ENCODE measurements at places on chromosomes 12 and 14.

DNA sequence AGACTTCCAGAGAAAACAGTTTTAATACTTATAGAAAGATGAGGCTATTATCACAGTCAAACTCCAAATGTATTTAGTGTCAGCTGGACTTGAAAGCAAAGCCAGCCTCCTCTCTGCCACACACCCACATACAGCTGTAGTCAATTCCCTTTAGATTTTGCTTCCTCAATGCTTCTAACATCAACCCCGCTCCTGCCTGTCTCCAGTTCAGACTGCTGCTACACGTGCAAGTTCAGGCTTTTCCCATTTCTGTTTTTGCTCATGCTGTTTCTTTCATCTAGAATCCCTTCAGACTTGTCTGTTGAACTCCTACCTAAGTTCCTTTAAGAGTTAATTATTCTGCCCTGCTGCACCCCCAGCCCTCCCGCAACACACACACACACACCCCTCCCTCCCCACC is 380.0 kb downstream of the KCNH5 start:
- no peak for DNase-seq

GRCh38 chr14:90756755-90757345 is 59.4 kb downstream of the TTC7B start:
- DNase-seq: no peak

- DNase-seq: no peak
Measured at GRCh38 chr14:92585981-92586937, 72.7 kb downstream of the RIN3 start.

- DNase-seq: no peak
Measured at GRCh38 chr12:48998497-48999353, 450 bp downstream of the DDN start.

DNA sequence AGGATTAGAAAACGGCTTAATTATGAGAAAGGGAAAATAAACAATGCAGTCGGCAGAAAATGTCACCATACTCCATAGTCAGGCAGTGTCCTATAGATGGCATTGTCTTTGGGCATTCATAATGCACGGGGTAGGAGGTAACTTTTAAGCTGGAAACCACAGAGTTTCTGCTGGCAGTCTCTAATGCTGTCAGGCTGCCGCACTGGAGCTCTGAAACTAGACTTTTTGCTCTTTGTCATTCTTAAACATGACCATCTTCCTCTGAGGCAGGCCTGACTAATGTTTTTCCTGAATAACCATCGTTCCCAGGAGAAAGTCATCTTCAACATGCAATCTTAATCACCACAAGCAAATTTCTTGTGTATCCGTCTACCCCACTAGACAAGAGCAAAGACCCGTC is 108.8 kb downstream of the ETNK1 start:
- DNase-seq: no peak

GRCh38 chr14:70641548-70642302 is at the start of gene TTC9:
Gene TTC9, plus strand, starts transcription at chr14:70641916. Its CDS starts 214 bp downstream, at chr14:70642130.
- DNase-seq: peak; percentile 26

GRCh38 chr14:50038398-50039119 is 77.8 kb downstream of the VCPKMT start:
- no peak for DNase-seq

DNA sequence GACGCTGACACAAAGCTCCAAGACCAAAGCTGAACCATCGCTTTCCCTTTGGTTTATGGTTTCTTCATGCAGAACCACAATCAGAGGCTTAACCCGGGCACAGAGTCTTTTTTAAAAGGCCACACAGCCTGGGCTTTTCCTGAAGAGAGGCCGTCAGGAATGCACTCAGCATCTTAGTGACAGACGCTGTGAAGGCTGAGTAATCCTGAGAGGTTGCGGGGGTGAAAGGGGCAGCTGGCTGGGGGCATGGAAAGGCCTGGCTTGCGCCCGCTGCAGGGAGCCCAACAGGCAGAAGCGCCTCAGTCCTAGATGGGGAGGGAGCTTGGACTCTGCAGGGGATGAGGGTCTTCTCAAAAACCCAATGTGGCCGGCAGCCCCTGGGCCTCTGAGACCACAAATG is 13.6 kb downstream of the CTDSP2 start:
- DNase-seq: no peak

DNA sequence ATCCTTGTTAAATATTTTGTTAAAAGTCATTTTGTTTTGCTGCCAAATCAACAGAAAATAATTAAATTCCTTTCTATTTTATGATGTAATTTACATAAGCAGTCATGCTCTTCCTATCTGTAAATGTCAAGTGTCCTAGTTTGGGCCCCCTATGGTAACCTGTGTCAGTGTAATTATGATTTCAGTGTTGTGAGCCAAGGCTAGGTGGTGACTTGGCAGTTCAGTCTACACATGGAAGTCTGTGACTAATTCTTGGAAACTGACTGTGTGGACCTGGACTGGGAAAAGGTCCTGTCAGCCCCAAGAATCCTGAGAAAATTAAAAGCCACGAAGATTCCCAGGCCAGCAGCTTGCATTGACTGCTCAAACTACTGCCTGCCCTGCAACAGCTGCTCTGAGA is 371.0 kb downstream of the FUT8 start:
- no peak for DNase-seq

DNA sequence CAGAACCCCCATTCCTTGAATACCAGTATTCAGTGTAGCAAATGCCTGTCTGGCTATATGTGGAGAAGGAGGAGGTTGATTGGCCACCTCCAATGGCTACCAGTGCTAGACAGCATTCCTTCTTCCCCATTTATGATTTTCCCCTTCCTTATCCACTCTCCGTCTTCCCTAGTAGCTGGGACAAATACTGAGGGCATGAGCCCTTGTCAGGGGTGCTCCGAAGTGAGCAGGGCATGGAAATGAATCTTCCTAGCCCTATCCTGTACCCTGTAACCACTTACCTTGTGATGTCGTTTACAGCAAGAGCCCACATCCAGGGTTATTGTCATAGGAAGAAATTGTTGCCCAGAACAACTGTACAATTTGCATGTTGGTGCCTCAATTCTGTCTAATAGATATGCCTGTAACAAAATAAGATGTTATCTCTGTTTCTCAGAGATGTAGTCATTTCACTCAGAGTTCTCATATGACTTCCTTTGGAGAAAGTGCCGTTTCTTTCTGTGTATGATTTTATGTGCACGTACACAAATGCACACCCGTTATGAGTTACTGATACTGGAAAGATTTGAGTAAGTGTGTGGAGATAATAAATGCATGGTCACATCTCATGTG is 423.7 kb downstream of the EGLN3 start:
- no peak for DNase-seq

GRCh38 chr14:36502558-36503508 is 17.2 kb downstream of the NKX2-1 start:
- DNase-seq: no peak

- DNase-seq: peak; percentile 65
Measured at GRCh38 chr14:88551094-88551870, 3.5 kb downstream of the PTPN21 start.

All from neural crest cell (in vitro differentiated cells).